ENCODE measurements at places on chromosomes 4 and X. TPM values are rescaled to one million over a fixed set of nuclear protein-coding genes. Genes with fewer than 3 reads are reported as not detected.

NONO gene
- 465 TPM for total RNA-seq

MUC7 gene
- not detected for total RNA-seq

GPR119 gene
- not detected for total RNA-seq

MSX1 gene
- 5.0 TPM for total RNA-seq

MAEA gene
- total RNA-seq = 66.0 TPM

NSUN7 gene
- total RNA-seq = 0.18 TPM

INTS6L gene
- 7.5 TPM for total RNA-seq

F11 gene
- not detected for total RNA-seq

FATE1 gene
- not detected for total RNA-seq

POF1B gene
- not detected for total RNA-seq

TCEAL6 gene
- not detected for total RNA-seq

PAK3 gene
- total RNA-seq = 0.16 TPM

- DNase-seq = no peak
These were observed 29.4 kb downstream of the IRF2 start for GRCh38 chr4:184444953-184445309.

GRCh38 chrX:24979081-24979480 lies 36.7 kb downstream of the ARX start:
- no peak for DNase-seq

DNA sequence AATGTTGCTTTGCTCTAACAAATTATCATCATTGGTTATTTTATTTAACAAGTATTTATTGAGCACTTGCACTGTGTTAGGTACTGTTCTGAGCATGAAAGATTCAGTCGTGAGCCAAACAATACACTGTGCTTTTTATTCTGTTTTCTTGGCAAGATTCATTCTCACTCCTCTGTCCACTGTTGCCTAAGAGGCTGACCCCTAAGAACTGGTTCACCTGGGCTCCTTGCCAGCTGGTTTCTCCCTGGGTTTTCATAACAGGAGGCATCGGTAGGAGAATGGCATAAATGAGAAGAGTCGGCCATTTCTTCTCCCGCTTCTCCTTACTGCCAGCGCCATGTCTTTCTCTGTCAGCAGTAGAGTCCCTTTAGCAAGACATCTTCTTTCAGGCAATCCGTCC lies 243.7 kb upstream of the DIAPH2 start:
- no peak for DNase-seq

DNA sequence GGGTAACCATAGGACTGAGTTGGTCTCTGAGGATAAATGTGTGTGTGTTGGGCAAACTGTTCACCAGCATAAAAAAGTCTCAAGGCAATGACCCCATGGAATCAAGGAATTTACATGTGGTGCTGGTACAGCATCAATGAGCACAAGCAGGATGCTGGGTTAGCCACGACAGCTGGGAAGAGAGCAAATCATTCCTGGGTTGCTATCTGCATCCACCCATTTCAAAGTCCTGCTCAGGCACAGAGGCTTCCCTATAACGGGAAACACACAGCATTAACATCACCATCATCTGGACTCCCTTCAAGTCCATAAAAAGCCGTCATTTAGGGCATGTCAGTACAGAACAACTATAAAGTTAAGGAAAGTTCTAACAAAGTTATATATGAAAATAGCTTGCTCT lies 41.6 kb downstream of the CCDC149 start:
- no peak for DNase-seq

DNA sequence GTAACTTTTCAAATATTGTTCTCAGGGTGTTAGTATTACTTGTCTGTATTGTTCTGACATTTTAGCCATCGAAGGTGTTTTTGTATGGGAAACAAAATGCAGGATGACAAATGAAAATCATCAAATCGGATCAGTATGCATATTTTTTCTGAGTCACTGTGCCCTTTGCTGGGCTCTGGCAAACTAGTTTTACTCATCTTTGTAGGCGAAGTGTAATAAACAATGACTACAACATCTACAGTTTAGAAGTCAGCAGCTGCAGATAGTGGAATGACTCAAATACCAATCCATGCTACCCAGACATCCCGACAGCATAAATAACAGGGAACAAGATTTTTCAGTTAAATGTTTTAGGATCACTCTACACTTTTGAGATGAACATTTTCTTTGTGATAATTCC lies 557.3 kb upstream of the TENM3 start:
- no peak for DNase-seq

GRCh38 chrX:1593286-1594271 lies 2.2 kb downstream of the AKAP17A start:
- DNase-seq = no peak

- no peak for DNase-seq
These were observed 415.0 kb downstream of the BCOR start for GRCh38 chrX:39682778-39683177.

- DNase-seq = no peak
These were observed 16.5 kb downstream of the UTP3 start for GRCh38 chr4:70704931-70705182.

DNA sequence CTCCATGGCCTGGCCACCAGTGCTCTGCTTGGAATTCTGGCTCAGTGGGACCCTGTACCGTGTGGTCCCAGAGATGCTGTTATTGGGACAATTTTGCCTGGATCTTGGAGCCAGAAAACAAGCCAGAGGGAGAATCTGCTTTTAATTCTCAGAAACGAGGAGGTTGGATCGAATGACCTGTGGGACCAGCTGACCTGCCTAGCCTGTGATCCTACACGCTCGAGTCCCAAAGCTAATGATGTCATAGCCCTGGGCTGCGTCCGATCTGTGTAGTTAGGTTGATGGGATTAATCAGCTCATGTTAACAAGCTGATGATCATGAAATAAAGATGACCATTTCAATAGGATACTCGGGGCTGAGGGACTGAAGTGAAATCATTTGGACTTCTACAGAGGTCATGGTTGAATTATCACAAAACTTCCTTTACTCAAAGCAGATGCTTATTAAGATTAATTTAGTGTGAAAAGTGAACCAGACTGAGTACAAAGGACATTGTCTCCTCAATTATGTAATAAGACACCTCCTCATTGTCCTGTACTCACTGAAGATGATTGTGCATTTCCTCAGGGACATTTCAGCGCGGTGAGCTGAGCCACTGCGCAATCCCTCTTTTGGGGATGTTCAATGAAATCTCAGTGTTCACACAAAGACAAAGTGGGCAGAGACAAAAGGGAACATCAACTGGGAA lies 51.9 kb upstream of the STX18 start:
- no peak for DNase-seq

GRCh38 chrX:12693754-12694153 lies 97.5 kb upstream of the PRPS2 start:
- DNase-seq = no peak

- DNase-seq = no peak
These were observed 185.8 kb upstream of the STK26 start for GRCh38 chrX:131837325-131837724.

DNA sequence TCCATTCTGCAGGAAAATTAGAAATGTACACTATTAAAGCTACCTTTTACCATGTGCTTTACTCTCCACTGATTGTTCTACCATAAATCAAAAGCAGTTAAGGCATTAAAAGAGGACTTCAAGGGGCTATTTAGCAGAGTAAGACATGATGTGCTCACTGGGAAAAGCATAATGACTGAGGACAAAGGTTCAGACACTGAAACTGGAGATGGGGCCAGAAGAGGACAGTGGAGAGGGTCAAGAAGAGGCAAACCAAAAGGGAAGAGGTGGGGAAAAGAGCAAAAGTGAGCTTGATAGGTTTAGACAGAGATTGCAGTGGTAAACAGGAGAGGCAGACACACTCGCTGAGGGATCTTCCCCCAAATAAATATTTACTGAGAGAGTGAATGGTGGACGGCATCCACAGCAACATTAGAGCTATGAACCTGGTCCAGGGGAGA lies 23.8 kb downstream of the SH3RF1 start:
- no peak for DNase-seq

Measured in endothelial cell of umbilical vein (primary cell).